T47D (cell line): ENCODE measurements at places on chromosomes 11 and 22.
A peak's percentile ranks its signal among the peaks of the same experiment; 100 is the strongest.

DNA sequence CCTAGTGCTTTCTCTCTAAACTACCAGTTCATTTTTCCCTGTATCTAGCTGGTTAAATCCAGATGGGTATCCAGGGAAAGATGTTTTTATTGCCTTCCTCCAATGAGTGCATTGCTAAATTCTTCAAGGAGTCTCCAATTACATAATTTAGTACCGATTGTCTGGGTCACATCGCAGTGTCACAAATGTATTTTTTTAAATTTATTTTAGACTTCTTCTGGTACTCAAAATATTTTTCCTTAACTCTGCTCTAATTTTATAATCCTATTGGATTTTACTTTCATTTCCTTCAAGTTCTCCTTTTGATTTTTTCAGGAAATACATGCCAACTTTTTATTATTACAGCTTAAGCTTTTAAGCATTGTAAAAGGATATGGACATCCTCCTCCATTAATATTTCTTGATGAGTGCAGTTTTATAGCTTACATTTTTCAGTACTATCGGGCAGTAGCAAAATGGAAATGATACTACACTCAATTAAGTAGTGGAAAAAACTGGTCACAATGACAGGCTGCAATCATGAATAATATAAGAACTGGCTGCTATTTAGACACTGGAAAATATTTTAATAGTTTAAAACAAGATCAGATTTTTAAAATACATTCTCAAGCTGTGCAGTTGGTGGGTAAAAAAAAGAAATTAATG lies 20.3 kb downstream of the BBOX1 start:
- DNase-seq = no peak

- no peak for DNase-seq
These were observed 742 bp downstream of the P2RY2 start for GRCh38 chr11:73218830-73219215.

DNA sequence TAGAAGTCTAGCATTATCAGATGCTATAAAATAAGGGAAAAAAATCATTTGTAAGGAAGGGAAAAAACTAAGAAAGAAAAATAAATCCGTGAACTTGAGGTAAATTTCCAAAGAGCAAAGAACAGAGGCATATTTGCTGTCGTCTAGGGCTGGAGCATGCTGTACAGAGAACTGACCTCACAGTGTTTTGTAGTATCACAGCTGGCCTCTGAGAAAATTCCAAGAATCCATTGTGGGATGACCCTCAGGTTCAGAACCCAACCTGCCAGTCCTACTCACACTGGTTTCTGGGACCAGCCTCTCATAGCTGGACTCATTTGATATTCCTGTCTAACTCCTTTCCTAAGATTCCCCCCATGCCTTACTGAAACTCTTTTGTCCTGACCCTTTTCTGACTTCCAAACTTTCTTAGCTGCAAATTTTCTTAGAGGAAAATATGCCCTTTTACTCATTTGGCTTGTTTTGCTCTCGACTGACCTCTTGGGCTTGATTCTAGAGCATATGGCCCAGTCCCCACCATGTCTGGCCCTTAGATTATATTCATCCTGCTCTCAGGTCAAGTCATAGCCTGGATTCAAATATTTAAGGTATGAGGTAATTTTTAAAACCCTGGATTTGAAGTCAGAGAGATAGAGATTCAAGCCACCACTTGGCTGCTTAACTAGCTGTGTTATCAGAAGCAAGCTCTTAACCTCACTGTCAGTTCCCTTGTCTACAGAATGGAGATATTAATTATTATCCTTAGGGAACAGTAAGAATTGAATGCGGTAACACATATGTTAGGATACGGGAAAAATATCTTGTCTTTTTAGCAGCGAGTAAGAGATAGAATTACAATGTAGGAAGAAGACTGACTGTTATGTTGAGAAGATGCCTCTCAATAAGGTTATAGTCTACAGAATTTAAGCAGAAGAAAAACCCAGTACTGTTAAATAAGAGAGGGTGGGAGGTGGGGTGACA lies 89.7 kb upstream of the KCNA4 start:
- no peak for DNase-seq

DNA sequence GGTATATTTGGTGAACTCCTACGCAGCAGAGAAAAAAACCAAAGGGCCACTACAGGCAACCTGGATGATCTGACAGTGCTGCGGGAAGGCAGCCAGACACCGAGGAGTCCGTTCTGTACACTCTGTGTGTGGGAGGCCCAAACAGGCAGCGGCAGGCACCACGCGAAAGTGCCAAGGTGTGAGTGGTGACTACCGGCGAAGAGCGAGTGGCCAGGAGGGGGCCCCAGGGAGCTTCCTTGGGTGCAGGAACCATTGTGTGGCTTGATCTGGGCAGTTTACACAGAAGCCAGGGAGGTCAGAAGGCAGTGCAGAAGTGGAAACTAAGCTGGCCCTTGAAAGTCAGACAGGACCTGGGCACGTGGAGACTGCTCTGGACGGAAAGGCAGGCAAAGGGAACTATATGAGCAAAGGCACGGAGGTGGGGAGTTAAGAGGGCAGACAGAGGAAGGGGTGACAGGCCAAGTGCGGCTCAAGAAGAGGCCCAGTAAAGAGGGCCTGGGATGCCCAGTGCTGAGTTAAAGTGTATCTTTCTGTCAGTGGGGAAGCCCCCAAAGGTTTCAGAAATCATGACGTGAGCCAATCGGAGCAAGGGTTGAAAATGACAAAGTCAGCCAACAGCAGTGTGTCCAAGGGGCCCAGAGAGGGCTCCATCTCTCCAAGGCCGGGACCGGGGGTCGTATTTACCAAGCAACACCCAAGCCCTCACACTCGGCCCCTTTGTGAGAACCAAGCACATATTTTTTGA lies 10.6 kb downstream of the TMEM184B start:
- peak; percentile 54 for DNase-seq

GRCh38 chr11:6251990-6252473 lies 7.6 kb upstream of the CCKBR start:
- no peak for DNase-seq

DNA sequence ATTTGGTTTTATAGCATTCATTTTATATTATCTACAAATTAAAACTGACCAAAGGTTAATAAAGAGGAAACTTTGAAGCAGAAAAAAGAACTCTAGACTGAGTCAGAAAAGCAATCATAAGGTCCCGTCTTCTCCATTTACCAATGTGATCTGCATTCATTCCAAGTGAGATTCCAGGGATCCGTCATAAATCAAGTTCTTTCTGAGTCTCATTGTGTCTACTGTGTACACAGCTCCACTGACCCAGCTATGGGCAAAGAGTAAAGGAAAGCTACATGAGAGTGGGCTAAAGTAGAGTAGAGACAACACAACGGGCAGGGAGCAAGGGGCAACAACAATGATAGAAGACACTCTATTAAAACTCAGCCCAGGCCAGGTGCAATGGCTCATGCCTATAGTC lies 15.3 kb downstream of the FAM168A start:
- DNase-seq = no peak

- DNase-seq = no peak
These were observed 111.8 kb downstream of the CTTN start for GRCh38 chr11:70510106-70510505.
